ENCODE measurements at places on chromosomes 13 and 19. TPM values are rescaled to one million over a fixed set of nuclear protein-coding genes. Genes with fewer than 3 reads are reported as not detected.

CD177 gene
- 0.05 TPM for total RNA-seq

RNF113B gene
- not detected for total RNA-seq

KCNN4 gene
- 0.51 TPM for total RNA-seq

PLK5 gene
- not detected for total RNA-seq

PLA2G4C gene
- 28.4 TPM for total RNA-seq

PTH2 gene
- not detected for total RNA-seq

DNA sequence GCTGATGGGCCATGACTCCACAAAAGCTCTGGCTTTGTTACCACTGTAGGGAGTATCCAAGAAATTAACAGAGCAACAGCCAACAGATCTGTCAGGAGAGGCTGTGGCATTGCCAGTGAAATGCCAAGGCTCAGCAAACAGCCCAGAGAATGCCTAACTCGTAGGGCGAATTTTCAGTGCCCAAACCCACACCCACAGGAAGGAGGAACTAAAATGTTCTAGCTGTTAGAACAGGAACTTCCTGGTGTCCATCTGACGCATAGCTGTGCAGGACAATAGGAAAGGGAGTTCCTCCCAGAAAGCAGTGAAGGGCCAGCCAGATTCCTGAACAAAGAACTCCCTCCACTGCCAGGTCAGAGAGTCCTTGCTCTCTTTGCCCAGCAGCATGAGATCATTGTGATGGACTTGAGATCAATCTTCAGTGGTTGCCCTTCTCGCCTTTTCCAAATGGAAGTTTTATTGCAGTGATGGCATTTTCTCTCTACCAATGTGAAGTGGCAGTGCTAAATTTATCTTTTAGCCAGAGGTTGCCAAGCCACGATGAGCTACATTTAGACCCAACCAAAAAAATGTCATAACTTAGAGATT is 224.2 kb upstream of the STARD13 start:
- DNase-seq: peak; percentile 87

DNA sequence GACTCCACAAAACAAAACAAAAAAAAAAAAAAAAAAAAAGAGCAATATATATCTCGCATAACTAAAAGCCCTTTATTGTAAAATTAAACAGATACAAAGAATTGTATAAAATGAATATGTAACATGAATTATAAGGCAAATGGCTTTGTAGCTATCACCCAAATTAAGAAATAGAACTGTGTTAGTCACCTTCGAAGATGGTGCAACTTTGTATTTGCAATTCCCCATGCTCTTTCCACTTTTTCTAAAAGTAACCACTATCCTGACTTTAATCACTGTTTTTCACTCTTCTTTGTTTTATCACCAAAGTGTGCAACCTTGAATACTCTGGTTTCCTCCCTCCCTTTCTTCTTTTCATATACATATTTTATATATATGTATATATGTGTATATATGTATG is 57.1 kb upstream of the HTR2A start:
- no peak for DNase-seq

- peak; percentile 71 for DNase-seq
Measured at GRCh38 chr19:6060600-6061375, 49.5 kb downstream of the RFX2 start.

DNA sequence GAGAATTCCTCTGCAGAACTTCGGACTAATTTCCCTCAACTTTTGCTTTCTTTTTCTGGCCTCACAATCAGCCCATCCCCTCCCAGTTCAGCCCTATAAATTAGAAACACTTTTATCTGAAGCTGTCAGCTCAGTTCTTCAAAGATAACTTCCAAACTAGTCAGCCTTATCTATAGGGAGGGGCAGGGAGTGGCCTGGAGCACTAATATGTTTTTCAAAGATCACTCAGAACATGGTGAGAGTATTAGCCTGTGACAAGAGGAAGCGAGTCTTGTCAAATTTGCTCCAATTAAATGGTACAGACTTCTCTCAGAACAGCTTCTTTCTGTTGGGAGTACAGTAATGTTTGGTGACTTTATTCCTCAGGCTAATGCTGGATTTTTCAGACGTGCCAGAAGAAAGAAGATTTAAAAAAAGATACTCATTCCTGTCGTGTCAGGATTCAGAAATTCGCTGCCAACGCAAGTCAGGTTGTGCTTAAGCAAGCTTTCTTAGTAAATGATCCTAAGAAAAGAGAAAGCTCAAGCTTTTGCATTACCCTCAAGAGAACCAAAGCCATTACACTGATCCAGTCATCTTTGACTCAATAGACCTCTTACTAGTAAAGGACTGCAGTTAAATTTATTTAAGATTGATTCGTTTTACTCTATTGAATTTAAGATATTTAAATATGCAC is 1033.6 kb downstream of the SLITRK5 start:
- DNase-seq: no peak

- no peak for DNase-seq
Measured at GRCh38 chr19:30068528-30069395, 126.7 kb downstream of the URI1 start.

DNA sequence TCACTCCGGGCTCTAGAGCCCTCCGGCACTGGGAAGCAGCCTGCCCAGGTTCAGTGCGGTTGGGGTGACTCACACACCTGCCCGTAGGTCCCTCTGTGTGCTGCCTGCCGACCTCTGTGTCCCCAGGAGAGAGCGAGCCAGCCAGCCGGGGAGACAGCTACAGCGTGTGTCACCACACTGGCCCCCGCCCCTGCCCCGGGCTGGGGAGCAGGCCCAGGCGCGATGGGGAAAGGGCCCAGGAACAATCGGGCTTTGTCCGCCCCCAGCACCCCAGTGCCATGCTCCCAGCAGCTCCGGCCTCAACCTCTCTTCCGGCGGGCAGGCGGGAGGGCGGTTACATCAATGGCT is at the start of gene KLK6:
TSS of gene KLK6 (minus strand) at position 179 of the 348 bp plus-strand sequence. CDS start 1,487 bp downstream, outside the sequence.
- DNase-seq: no peak

DNA sequence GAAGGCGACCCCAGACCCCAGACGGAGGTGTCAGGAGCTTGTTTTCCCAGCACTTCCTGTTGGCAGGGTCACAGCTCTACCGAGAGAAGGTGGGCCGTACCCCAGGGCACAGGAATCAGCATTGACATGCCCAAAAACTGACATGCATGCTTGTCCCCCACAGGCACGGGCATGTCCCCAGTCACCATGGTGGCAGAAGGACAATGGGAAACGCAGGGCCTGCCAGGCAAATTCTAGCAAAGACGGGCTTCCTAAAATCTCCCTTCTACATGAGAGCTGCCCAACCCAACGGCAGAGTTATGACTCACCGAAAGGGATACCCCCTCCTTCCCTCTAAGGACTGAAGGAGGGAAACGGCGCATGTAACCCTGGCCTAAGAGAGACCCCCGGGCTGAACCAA is 18.5 kb downstream of the TSHZ3 start:
- DNase-seq: no peak

GRCh38 chr19:50720921-50721381 is 1.3 kb upstream of the SHANK1 start:
- DNase-seq: no peak

- DNase-seq: no peak
Measured at GRCh38 chr19:38492181-38492813, 58.8 kb downstream of the RYR1 start.

DNA sequence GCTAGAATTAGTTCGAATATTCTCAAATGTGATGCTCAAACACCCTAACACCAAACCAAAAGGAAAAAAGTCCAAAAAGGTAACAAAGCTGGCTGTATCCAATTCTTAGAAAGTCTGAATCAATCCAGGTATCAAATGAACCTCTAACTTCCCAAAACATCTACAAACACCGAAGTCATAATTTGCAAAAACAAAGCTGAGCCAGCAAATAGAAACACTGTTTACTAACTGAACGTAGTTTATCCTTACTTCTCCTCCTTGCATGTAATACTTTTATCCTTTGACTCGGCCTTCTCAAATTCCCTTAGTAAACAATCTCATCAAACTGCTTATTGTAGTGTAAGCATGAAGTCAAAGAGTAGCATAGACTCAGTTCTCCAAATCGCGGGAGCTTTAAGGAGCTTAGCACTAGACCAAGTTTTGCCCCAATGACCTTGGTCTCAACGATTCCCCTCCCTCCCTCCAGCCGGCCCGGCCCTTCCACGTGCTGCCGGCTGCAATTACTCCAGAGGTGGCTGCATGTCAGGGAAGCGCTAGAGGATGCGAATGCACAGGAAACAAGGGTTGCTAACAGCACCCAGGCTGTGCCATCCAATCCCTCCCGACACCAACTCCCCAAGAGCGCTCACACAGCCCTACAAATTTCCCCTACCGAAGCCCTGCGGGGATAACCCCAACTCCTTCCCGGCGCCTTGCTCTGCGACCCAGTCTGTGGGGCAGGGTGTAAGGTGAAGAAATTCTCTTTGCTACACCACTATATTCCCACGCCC is 693 bp downstream of the XPO4 start:
- peak; percentile 53 for DNase-seq

- DNase-seq: peak; percentile 13
Measured at GRCh38 chr13:41588899-41589298, 131.5 kb downstream of the RGCC start.

DNA sequence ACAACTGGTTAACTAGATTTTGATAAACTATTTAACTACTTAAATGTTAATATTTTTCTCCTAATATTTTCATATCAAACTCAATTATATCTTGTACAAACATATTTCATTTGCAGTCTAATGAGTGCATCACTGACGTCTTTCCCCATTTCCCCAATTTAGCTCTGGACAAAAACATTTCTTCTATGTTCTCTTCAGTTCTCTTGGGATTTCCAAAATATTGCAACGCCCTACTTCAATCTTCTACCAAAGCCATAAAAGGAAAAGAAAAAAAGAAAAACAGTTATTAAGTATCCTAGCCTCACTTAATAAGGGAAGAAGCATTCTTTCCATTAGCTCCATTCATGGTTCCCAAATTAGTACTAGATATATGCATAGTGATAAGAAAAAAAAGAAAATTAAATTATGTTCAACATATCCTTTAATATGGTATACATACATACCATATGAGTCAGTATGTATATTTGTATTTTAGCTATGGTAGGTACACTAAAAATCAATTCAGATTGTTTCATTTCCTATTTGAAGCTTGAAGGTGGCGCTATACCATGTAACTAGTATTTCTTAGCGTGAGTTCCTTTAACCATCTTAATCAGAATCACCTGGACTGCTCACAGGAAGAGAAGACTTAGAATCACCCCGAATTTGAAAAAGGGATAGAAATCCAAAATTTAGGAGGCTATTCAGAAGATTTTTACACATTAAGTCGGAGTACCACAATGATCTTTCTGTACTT is 9.9 kb downstream of the FBXL3 start:
- no peak for DNase-seq

DNA sequence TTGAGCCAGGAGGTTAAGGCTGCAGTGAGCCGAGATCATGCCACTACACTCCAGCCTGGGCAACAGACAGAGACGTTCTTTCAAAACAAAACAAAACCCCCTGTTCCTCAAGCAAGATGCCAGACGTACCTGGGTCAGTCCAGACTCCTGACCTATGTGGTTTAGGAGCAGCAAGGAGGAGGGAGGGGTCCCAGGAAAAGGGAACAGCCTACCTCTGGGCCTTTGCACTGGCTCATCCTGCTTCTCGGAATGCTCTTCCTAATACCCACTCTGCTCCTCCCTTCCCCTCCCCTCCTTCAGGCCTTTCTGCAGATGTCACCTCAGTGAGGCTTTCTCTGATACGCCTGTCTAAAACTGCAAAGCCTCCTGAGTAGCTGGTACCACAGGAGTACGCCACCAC is 9.5 kb downstream of the RINL start:
- DNase-seq: no peak

DNA sequence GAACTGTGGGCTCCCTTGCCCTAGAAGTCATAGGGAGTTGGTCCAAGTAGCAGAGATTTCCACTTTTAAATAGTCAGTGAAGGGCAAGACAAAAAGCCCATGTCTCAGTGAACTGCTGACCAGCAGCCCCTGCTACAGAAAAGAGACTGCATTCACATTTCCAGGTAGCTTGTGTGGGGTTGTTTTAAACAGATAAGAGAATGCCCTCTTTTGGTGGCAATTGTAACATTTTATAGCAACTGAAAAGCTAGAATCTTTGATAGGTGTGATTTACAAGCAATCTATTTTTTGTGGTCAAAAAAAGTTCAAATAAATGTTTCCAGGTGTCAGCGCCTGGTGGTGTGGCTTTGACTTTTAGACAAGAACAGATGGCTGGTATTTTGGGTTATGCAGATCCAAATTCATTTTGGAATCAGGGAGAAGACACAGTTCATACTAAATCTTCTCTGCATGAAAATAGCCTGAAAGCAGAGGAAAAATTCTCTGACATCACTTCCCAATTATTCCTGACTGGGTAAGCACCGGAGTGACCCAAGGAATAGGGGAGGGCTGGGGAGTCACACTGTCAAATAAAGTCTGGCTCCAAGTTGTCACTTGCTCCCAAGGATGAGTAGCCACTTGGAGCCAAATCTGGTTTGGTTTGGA is 26.2 kb upstream of the GPR12 start:
- no peak for DNase-seq

DNA sequence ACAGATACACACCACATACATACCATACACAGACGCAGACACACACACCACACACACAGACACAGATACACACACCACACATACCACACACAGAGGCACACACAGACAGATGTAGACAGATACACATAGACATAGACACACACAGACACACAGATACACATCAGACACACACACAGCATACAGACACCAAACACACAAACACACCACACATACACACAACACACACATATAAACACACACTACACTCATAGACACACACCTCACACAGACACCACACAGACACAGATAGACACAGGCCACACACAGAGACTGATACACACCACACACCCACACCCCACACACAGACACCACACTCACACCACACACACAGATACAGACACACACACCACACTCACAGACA is 24.9 kb upstream of the SLC7A10 start:
- DNase-seq: no peak

GRCh38 chr19:14475251-14476073 is at the start of gene PTGER1:
Gene PTGER1, minus strand, starts transcription at chr19:14475354. Its CDS starts 1,034 bp downstream, at chr19:14474320.
- peak; percentile 41 for DNase-seq

DNA sequence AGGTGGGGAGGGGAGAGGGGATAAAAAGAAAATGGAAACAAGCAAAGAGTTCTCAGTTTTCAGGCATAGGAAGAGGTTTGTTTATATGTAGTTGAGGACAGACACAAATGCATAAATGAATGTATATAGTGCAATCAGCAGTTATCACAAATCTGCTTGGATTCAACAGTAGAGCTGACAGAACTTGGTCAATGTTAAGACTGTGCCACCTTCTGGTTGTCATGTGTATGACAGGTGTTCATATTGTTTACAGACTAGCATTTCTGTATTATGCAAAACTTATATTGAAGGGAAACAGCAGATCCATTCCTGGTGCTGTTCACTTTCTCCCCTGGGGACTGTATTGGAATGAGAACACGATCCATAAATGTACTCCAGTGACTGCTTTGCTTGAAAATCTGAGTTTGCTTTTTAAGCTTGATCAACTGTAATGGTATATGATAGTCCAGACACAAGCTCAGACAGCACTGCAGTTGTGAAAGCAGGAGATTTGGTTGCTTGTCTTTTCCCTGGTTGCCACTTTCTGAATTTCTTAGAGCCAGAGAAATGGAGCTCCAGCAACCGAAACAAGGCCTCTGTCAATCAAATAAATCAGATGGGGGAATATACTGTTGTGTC is 319.5 kb upstream of the OBI1 start:
- DNase-seq: peak; percentile 83

- DNase-seq: no peak
Measured at GRCh38 chr19:37593996-37594303, 642 bp downstream of the ZNF571 start.

- no peak for DNase-seq
Measured at GRCh38 chr19:30865511-30865910, 483.7 kb downstream of the TSHZ3 start.

GRCh38 chr13:51155776-51156515 is 44.9 kb upstream of the C13orf42 start:
- no peak for DNase-seq
